Peyer's patch (tissue), 4 donors: ENCODE measurements at places on chromosomes 1 and 21. TPM values are rescaled to one million over a fixed set of nuclear protein-coding genes. Genes with fewer than 3 reads are reported as not detected.

- H3K27ac ChIP-seq = no peak overlapping the region
- H3K36me3 ChIP-seq = no peaks in the 10 kb centered on the region
- H3K4me3 ChIP-seq = no peak overlapping the region
These were observed 10.4 kb upstream of the KLF17 start for GRCh38 chr1:44108241-44108640.

Gene GPATCH2
- total RNA-seq = 17.5 TPM

DNA sequence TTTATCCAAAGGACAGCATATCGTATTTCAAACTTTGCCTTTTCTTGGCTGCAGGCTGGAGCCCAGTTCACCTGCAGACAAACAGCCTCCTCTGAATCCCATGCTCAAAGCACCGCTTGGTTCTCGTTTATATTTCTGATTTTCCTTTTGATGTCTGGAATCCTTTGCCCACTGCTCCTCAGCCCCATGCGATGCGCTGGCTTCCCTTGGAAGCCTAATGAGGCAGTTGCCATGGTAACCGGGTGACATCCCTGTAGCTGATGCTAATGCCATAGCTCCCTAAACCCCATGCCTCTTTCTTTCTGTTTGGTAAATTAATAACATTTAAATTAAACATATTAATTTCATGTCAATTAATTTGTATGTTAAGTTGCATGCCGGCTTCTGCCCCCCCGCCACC, 327.1 kb downstream of the PRDM2 start:
- H3K27ac ChIP-seq = no peak overlapping the region
- no peaks in the 10 kb centered on the region for H3K36me3 ChIP-seq
- no peak overlapping the region for H3K4me3 ChIP-seq
- no peaks in the 10 kb centered on the region for H3K27me3 ChIP-seq
- H3K4me1 ChIP-seq = no peaks in the 10 kb centered on the region

DNA sequence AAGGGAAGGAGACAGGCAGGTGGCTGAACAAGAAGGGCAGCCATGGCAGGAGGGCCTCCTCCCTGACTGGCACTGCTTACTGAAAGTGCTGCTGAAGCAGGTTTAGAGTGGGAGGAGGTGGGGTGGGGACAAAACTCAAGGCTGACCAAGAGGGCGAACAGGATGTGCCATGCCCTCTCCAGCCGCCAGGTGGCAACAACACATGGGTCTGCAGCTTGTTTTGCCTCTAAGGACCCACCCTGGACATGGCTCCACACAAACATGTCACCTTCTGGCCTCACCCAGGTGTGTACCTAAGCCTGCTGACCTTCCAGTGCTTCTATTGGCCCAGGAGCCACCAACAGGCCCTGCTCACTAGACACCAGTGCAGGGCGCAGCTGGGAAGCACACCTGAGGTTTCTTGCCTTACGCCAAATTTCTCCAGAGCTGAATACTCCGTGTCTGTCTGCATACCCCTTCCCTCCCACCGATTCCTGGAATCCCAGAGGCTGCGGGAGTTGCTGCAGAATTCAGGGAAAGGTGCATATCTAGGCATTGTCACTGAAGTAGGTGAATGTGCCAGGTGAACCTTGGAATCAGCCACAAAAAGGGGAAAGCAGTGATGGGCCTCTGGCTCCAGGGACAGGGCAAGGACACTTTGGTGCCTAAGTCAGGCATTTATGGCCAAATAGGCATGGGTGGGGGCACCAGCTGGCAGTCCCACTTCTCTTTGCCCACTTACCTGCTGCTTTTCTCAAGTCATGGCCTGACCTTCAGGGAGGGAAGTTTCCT, 5.3 kb downstream of the PSRC1 start:
- H3K4me1 ChIP-seq = no peaks in the 10 kb centered on the region
- DNase-seq = peak; percentile 92
- peak overlapping the region; percentile 68 for H3K27ac ChIP-seq
- H3K27me3 ChIP-seq = no peaks in the 10 kb centered on the region
- no peak overlapping the region for H3K4me3 ChIP-seq

Gene MYBPH
- not detected for total RNA-seq

GRCh38 chr1:90534663-90535295, 182.3 kb downstream of the BARHL2 start:
- H3K27ac ChIP-seq = no peak overlapping the region
- no peaks in the 10 kb centered on the region for H3K27me3 ChIP-seq
- no peak overlapping the region for H3K4me3 ChIP-seq
- DNase-seq = no peak
- no peaks in the 10 kb centered on the region for H3K4me1 ChIP-seq
- H3K36me3 ChIP-seq = no peaks in the 10 kb centered on the region
